ENCODE measurements at places on chromosomes 4 and X.

DNA sequence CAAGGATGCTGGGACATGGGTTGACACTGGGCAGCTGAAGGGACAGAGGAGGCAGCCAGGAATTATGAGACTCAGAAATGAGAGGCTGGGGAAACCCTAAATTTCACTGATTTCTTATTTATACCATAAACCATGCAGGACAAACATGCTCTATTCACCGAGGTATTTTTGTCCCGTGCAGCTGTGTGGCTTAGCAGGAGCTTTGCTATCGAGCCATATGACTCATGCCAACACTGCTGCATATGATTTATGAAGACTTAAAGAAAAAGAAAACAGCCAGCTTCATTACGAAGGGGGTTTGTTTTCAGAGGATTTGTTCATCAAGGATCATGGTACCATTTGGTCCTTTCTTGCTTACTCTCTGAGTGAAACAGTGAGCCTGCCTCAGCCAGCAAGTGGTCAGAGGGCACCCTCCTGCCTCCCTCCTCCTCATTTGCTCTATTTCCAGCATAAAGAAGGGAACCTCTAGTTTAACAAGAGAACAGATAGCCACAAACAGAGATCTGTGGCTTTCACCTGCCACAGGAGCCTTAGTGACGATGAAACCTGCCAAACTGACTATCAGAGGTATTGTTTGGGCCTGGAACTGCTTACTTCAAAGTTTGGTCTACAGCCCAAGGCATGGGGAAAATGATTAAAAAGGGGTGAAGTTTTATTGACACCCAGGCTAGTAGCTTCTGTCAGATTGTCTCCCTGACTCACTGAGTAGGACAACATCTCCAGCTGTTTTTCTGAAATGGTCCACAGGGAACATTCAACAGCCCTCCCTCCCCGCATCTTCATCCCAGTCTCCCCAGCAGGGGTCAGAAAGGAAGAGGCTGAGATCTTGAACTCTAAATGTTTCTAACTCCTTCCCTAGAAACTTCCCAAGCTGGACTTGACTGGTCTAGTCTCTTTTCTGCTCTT, 80.1 kb upstream of the MAML3 start:
- DNase-seq = peak; percentile 68

GRCh38 chr4:40570348-40571077, 59.2 kb downstream of the RBM47 start:
- no peak for DNase-seq

DNA sequence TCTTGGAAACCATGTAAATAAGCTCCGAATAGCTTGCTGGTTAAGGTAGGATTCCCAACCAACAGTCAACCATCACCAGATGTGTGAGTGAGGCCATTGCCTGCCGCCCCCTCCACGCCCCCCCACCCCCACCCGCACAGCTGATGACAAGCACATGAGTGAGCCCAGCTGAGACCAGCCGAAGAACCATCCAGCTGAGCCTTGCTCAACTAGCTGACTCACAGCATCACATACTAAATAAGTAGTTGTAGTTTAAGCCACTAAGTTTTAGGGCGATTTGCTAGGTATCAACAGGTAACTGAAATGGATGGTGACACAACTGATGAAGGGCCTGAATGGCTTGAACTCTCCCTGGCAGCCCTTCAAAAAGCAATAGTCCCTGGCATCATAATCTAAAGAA, 1.6 kb upstream of the CCDC149 start:
- DNase-seq = no peak

DNA sequence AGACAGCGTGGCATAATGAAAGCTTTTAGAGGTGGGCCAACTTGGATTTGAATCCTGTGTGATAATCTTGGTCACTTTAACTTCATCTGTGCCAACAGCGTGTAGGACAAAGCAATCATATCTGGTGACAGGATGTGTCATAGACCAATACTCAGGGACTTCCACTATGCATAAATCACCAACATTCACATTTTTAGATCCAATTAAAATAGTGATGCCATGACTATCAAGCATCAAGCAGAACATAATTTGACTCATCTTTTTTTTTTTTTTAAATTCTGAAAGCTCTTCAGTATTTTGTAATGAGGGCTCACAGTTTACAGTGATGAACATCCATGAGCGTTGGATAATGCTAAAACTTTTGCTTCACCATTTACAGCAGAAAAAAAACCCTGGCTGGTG, 27.3 kb upstream of the RAPGEF2 start:
- DNase-seq = peak; percentile 81

GRCh38 chr4:6279582-6280289, 10.1 kb downstream of the WFS1 start:
- no peak for DNase-seq

DNA sequence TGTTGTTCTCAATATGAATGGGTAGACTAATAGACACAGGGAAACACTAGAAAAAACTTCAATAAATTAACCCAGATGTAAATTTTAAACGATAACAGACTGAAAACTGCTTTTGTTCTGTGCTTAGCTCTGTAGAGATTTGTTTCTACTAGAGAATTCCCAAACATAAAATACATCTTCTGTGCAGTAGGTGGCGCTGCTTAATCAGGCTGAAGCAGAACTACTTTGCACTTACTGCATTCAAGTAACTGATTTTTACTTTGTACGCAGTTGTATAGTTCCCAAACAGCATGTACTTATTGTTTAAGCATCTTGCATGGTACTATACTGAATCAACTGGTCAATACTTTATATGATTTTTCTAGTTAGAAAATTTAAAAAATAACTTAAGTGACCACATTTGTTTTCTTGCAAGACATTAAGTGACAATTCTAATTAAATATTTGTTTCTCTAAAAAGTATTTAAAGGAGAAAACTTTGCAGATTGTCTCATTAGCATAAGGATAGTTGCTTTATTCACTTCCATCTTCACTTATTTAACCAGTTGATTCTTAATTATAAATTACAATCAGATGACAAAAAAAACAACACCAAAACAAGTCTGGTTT, 490.6 kb downstream of the IL15 start:
- peak; percentile 79 for DNase-seq

GRCh38 chrX:50071494-50071893, 129.3 kb downstream of the AKAP4 start:
- DNase-seq = no peak

DNA sequence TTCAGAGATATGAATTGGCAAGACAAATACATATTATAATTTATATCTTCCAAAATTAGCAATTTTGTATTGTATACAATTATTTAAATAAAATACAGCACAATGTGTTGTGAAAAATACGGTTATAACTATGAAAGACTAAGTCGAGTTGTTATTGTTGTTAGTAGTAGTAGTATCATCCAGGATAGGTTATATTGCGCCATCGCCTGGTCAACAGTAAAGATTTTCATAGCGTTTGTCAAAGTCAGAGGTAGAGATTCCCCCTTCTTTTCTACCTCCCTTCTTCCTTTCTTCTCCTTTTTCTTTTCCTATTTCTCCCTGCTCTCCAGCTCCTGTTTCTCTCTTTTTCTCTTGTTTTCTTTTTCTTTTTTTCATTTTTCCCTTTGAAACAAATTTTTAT, 499.1 kb upstream of the EPHA5 start:
- DNase-seq = no peak

GRCh38 chr4:74364256-74364651, 691 bp upstream of the EREG start:
- DNase-seq = no peak

GRCh38 chr4:109611045-109611646, 51.1 kb downstream of the MCUB start:
- DNase-seq = no peak

DNA sequence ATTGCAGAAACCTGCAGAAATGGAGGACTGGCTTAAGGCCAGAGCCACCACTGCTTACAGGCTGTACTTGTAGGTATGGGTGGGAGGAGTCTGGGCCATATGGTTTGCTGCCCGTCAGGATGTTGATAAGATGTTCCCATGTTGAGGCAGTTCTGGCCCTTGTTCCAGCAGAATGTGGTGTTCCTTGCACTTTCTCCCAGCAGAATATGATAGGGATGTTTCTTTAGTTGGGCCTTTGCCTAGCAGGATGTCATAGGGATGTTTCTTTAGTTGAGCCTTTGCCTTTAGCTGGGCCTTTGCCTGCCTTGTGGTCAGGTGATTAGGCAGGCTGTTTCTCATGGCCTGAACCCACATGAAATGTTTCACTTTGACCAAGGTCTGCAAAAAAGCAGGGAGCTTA, 139.1 kb upstream of the PAQR3 start:
- no peak for DNase-seq

DNA sequence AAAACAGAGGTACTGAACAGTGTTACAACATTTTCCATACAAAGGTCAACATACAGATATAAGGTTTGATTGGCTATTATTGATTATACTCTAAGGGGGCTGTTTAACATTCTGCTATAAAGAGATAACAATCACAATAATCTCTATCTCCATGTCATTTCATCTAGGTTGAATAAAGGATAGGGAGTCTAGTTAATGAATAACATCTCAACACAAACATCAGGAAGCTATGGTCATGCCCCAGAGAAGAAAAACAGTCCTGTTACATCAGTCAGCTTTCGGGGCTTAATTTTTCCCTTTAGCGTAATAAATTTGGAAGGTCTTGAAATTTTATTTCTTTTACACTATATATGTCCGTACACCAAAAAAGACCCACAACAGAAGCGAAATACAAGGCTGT, 41.5 kb upstream of the DCAF8L2 start:
- DNase-seq = no peak

DNA sequence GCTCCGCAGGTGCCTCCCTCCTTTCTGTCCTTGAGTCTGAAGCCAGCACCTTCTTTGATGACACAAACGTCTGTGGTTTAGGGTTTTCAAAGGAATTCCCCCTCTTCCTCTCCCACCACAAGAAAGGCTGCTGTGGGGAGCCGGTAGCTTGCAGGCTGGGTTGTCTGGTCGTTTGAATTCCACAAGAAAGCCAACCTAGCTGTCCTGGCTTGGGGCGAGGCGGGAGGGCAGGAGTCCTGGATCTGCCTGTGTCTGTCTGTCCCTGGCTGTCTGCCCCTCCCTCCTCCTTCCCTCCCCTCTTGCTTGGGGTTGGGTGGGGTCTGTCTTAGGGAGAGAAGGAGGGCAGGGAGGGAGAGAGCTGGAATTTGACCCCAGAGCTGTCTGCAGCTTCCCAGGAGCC, 56.3 kb downstream of the SHROOM2 start:
- no peak for DNase-seq

GRCh38 chr4:124464836-124465235, 247.7 kb downstream of the ANKRD50 start:
- no peak for DNase-seq
